ENCODE measurements at places on chromosomes 12 and 14. TPM values are rescaled to one million over a fixed set of nuclear protein-coding genes. Genes with fewer than 3 reads are reported as not detected.

The B4GALNT1 gene
- total RNA-seq, result 45.0 TPM

The MIPOL1 gene
- total RNA-seq, result 2.8 TPM

The HOXC12 gene
- not detected for total RNA-seq

The RASSF8 gene
- 6.9 TPM for total RNA-seq

The ACSM4 gene
- total RNA-seq, result not detected

The KCNMB4 gene
- total RNA-seq, result 0.20 TPM

The LRP1-AS gene
- not detected for total RNA-seq

The OR11H6 gene
- total RNA-seq, result not detected

The SMOC1 gene
- 18.1 TPM for total RNA-seq

The ANP32D gene
- not detected for total RNA-seq

The ADAMTS20 gene
- total RNA-seq, result not detected

The GPR132 gene
- total RNA-seq, result 0.54 TPM

The ARHGEF40 gene
- 7.7 TPM for total RNA-seq

The MFAP5 gene
- total RNA-seq, result 0.37 TPM

The DNAH10 gene
- total RNA-seq, result 0.29 TPM

The TAS2R46 gene
- not detected for total RNA-seq

The COA8 gene
- total RNA-seq, result 51.9 TPM

The RNASE7 gene
- total RNA-seq, result not detected

The CISTR gene
- total RNA-seq, result not detected

The BCAT1 gene
- total RNA-seq, result 13.1 TPM

The PLEKHH1 gene
- total RNA-seq, result 2.7 TPM

The IFI27L2 gene
- 49.7 TPM for total RNA-seq

The SEL1L gene
- 19.3 TPM for total RNA-seq

The LBHD2 gene
- total RNA-seq, result 0.22 TPM

Data from A549 treated with dexamethasone at 1 μM for 4 hours (cell line).